ENCODE measurements at places on chromosomes 4 and X.

DNA sequence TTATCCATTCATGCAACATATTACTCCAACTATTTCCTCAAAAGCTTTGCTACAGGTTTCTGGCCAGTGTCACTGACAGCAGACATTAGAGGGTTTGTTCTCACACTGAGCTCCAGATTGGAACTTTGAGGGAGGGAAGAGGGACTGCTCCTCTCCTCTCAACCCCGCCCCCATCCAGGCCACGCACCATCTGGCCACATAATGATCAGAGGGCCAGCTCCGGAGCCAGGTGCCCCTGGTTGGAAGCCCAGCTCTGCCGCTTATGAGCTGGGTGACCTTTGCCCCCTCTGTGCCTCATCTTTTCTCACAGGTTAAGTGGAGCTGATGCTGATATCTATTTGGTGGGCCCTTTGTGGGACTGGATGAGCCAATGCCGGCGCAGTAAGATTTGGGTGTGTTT is 55.8 kb downstream of the C4orf50 start:
- DNase-seq, result peak; percentile 42

DNA sequence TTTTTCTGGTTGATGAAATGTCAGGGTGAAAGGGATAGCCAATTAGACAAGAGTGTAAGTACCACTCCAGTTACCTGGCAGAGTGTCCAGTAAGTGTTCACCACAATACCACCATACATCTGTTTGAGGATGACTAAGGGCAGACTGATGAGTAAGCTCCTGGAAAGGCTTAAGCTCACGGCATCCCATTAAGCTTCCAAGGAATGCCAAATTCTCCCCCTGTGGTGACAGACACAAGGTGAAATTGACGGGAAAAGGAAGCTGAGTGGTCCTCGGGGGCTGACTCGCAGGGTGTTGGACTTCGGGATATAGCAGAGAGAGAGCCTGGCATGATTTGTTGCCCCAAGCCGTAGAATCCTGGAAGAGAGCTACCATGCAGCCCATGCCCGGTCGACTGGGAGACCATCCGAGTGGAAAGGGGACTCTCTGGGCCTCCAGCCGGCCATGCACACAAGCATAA is 7.6 kb upstream of the BST1 start:
- DNase-seq, result peak; percentile 86

DNA sequence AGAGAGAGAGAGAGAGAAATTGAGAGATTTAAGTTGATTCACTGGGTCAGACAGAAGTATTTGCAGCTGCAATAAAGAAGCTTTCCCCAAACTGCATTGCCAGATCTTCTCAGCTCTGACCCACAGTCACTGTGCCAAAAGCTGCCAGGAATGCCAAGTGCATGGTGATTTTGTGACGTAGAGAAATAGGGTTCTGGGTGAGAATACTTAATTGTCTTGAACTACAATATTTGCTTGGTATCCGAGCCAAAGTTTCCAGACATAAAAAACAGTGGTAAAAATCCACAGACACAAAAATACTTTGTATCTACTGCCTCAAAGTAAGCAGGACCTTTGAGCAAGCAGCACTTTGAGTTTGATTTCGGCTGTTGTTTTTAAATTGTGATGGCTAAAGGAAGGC is 331.1 kb downstream of the GRID2 start:
- no peak for DNase-seq

DNA sequence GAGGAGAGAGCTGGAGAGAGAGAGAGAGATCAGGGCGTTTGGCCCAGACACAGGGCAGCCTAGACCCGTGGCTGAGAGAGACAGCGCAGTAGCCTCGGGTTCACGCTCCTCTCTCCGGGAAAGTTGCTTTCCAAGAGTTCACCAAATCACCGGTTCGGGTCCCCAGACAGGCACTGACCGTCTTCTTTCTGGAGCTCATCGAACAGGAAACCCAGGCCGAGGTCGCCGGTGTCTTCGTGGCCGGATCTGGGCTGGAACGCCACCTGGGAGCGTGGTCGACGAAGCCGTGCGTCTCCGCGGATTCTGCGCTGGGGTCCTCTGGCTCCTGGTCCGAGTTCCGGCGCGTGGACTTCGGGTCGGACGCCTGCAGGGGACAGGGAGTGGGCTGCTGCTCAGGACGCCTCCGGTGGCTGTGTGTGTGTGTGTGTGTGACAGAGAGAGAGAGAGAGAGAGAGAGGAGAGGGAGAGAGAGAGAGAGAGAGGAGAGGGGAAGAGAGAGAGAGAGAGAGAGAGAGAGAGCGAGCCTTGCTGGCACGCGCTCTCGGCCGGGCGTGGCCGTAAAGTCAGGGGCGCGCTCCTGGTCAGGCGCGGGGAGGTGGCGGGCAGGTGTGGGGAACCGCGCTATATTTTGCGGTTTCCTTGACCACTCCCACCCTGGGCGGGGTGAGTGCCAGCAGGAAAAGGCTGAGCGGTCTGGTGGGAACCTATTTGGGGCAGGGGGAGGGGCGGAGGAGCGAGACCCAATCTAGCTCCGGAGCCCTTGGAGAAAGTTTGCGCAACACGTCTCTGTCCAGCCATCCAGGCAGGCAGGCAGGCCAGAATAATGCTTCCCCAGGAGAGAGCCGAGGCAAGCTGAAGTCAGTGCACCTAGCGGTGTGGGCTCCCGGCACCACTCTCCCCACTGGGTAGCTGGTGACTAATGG is 62.1 kb downstream of the RHOXF2B start:
- DNase-seq, result peak; percentile 67

DNA sequence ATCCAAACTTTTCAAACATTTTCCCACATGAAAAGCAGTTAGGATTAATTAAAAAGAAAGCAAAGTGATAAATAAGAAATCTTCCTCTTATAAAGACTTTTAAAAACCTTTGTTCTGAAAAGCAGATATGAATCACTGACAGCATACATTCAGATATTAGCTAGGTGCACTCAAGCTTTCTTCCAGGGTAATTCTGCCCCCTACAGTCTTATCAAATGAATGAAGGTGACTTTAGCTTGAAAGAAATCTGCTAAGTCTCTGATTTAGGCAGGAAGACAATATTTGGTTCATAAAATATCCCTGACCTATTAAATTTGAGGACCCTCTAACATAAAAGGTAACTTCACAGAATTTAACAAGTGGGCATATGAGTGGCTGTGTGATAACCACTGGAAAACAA is 209.1 kb upstream of the FAM47A start:
- no peak for DNase-seq

DNA sequence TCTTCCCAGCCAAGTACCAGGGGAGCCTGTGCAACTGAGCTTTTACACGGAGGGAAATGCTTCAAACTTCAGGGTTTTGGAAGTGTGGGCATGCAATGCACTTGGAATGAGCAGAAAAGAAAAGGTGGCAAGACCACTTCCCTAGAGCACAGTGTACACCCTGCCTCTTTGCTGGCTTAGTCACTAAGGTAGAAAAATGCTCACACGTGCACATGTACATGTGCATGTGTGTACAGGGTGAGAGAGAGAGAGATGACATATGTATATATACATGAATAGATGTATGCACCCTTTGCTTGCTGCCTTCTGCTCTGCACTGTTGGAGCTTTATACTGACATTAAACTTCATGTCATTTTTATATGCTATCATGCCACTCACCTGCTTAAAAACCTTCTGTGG is 7.9 kb upstream of the KLF3 start:
- DNase-seq, result peak; percentile 28

- DNase-seq, result peak; percentile 87
Measured at GRCh38 chr4:2800691-2801596, 8.1 kb downstream of the SH3BP2 start.

DNA sequence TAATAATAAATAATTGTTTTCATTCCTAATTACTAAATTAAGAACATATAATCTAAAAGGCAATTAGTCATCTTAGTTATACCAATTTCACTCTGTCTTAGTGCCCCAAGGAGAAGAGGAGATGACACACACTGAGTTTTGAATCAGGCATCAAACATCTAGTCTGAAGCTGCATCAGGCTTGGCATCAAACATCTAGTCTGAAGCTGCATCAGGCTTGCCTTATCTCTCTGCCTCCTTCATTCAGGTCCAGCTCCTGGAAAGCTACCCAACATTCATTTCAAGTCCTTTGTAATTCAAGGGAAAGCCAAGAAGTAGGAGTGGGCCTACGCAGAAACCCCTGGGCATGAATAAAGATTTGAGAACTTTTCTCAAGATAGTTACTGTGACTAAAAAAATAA is 62.2 kb downstream of the SH3RF1 start:
- DNase-seq, result no peak

DNA sequence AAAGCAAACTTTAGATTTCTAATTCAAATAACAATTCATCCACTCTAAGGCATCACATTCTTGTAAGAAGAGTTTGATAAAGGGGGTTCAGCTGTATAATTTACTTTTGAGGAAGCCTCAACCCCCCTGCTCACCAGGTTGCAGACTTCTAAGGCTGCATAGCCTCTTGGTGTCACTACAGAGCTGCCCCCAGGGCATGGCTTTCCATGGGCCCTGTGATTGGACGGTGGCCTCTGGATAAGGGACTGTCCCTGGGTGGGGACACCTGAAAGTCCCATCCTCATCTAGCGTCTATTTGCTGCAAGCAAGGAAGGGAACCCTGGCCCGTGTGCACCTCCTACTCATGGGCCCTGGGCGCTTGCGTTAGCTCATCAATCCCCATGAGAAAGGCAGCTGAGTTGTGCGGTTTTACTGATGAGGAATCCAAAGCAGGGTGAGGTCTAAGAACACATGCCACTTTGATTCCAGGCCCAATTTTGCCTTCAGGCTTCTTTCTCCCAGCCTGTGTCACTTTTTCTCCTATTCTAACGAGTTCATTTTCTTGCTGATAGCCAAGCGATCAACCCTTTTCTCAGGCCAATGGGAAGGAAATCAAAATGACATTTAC is 51.8 kb downstream of the SCML1 start:
- no peak for DNase-seq

DNA sequence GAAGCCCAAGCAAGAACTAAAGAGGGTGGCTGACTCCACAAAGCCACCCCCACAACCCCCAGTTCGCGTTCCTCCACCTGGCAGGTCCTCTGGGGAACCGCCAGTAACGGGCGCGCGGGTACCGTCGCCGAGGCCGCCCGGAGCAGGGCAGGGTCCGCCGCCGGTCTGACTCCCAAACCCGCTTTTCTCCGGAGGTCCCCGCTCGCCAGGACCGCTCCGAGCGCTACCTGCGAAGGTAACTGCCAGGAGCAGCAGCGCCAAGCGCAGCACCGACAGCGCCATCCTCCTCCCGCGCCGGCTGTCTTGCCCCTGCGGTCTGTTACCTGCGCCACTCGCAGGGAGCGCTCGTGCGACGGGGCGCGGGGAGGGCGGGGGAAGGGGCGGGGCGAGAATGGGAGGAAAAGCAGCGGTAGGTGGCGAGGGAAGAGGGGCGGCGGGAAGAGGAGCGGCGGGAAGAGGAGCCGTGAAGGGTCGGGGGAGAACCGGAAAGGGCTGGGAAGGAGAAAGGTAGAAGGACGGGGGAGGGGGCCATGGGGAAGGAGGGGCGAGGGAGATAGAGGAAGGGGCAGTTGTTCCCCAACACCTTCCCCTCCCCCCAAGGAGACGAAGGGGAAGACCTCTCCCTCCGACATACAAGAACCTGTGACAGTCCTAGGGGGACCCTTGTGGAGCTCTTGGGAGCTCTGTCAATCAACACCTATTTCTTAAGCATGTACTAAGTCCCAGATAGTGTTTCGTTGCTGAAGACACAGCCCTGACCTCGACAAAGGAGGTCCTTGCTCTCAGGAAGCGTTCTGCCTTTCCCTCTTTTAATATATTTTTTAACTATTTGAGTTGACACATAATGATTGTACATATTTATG is at the start of gene SPINK2:
Gene SPINK2 (minus strand): TSS at position 321 of the 863 bp plus-strand sequence. CDS start 39 bp downstream, at position 282.
- DNase-seq, result peak; percentile 97
